NCI-H2171 (cell line): ENCODE measurements at places on chromosomes 1 and 21.
A peak's percentile ranks its signal among the peaks of the same experiment; 100 is the strongest.

DNA sequence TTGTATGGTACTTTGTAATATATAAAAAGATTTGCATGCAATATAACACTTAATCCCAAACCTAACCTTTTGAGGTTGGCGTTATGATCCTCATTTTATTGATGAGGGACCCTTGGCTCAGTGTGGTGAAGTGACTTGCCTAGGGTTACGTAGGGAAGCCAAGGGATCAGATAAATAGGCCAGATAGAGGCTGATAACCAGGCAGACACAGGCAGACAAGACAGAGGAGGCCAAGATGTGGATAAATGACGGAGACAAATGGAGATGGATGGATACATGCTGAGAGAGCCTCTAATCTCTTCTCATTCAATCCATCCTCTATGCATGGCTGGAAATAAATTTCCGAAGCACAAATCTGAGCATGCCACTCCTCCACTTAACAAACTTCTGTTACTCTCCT, 136.9 kb upstream of the SPATA6 start:
- no peak for DNase-seq

- DNase-seq: no peak
Observed at GRCh38 chr1:194889310-194889709, 1702.9 kb upstream of the B3GALT2 start.

DNA sequence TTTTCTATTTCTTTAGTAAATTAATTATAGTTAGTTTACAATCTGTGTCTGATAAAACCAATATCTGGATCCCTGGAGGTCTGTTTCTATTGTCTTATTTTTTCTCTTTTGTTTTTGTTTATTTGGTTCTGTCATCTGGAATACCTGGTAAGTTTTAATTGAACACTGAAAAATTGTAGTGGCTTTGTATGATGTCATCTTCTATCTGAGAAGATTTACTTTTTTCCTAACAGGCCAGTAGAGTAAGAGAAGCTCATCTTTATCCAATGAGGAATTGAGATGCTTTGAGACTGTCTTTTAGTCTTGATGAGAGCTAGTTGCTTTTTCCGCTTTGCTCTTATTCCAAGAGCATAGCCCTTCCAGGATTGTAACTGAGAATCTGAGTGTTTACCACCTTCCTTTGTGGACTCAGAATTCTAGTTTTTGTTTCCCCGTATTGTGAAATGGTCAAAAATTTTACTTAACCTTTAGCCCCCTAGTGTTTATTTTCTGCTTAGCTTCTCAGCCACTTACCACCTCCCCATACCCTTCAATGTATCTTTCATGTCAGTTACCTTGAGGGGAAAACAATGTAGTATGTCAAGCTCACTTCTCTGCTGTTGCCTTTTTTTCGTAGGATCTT, 25.0 kb downstream of the PTGFRN start:
- no peak for DNase-seq

DNA sequence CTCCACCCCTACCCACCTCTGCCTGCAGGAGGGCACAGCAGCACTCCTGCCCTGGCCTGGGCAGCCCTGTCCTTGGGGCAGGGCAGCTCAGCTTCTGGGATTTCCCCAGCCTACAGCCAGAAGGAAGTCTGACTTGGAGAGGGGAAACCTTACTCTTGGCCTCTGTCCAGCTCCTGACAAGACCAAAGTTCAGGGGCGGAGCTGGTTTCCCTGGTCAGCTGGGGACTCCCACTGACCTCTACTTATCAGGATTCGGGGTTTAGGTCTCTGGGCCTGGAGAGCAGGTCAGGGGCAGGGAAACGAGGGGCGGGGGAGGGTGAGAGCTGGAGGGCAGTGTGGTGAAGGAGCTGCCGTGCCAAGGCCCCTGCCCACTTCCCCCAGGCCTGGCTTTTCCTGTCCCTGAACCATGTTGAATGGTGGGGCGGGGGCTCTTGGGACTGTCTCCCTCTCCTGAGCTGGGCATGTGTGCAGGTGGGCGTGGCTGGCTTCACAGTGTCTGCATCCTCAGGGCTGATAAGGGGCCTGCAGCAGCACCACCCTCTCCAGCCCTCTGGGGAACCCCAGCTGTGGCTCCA, 16.8 kb upstream of the ETV3 start:
- DNase-seq: no peak

DNA sequence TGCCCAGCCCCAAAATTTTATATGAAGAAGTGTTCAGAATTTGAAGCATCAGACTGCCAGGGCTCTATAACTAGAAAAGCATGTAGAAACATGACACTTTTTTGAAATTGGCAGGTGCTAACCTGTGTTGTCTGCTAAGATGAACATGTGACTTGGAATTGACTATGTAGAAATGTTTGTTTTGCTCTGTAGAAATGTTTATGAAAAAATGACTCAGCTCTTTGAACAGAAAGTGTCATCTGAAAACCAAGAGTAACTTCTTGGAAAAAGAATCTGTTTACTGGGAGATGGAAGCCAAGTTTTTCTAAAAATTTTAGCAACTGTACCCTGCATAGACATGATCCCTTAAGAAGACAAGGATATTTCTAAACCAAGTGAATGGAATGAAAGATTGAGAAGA, 59.2 kb downstream of the LHX9 start:
- no peak for DNase-seq

GRCh38 chr1:24155011-24155782, 12.3 kb upstream of the IL22RA1 start:
- DNase-seq: no peak

GRCh38 chr1:16219968-16220500, 7.6 kb upstream of the ARHGEF19 start:
- no peak for DNase-seq

- DNase-seq: no peak
Observed at GRCh38 chr21:36454706-36455105, 25.2 kb downstream of the CLDN14 start.

- no peak for DNase-seq
Observed at GRCh38 chr1:101259744-101260148, 22.9 kb downstream of the S1PR1 start.

GRCh38 chr1:17405898-17406759, 33.3 kb downstream of the RCC2 start:
- DNase-seq: peak; percentile 42

DNA sequence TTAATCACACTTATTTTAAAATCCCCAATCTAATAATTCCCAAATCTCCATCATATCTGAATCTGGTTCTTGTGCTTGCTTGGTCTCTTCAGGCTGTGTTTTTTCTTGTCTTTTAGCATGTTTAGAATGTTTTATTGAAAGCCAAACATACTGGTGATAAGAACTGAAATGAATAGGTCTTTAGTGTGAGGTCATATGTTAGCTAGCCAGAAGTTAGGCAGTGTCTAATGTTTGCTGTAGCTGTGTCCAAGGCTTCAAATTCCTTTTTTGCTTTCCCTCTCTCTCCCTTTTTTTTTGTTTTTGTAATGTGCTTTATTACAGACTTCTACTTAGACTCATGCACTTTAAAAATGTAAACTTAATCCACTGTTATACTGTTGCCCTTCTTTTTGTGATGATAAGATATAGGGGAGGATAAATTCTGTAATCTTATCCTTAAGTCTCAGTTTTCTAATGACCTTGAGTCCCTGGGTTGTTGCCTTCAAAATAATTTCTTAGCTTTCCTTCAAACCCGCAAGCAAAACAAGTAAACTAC, 725.1 kb downstream of the BRINP3 start:
- DNase-seq: no peak

DNA sequence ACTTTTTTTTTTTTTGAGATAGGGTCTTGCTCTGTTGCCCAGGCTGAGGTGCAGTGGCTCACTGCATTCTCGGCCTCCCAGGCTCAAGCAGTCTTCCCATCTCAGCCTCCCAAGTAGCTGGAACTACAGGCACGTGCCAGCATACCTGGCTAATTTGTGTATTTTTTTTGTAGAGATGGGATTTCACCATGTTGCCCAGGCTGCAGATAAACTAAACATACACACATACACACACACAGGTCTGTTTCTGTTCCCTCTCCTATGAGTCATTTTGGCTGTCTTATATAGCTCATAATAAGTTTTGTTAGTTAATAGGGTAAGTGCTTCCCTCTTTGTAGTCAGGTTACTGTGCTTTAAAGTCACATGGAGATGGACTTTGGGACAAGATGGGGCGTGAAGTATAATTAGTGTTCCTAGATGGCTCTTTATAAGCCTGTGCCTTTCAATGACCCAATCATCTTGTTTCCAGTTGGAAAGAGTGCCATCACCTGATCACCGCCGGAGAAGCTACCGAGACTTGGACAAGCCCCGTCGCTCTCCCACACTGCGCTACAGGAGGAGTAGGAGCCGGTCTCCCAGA, 9.1 kb downstream of the PRPF38A start:
- no peak for DNase-seq

- no peak for DNase-seq
Observed at GRCh38 chr1:150148837-150149270, 862 bp upstream of the PLEKHO1 start.

DNA sequence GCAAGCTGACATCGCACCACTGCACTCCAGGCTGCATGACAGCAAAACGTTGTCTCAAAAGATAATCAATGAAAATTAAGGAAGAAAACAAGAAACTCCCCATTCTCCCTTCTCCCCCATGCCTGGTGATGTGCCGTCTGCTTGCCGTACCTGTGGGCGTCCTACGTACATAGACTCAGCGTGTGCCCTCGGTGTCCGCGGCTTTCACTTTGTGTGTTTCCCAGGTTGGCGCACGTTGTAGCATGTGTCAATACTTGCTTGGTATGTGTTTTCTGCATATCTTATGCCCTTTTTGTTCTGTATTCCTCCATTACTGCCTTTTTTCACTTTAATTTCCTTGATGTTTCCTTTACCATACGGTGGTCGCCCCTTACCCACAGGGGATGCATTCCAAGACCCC, 53.8 kb downstream of the PCNT start:
- no peak for DNase-seq

GRCh38 chr1:92362970-92363369, 64.1 kb downstream of the RPAP2 start:
- no peak for DNase-seq

DNA sequence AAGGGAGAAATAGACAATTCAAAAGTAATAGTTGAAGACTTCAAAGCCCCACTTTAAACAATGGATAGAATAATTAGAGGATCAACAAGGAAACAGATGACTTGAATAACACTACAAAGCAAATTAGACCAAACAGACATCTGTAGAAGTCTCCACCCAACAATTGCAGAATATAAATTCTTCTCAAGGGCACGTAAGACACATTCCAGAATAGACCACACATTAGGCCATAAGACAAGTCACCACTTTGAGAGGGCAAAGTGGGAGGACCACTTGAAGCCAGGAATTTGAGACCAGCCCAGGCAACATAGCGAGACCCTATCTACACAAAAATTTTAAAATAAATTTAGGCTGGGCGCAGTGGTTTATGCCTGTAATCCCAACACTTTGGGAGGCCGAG, 20.5 kb upstream of the RNF186 start:
- DNase-seq: no peak

DNA sequence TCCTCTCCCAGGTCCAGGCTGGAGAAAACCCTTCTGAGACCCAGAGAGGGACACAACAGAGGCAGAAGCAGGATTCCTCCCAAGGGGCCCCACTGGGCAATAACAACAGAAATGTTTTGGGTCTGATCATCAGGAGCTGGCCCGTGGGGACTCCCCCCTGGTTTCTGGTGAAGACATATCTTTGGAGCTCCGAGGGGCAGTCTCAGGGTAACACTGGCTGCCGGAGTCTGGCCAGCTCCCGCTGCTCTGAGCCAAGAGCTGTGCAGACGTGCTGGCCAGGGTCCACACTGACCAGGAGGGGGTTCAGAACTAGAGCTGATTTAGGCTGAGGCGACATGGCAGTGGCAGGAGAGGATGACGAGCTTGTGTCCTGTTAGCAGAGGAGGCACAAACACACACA, 13.1 kb downstream of the ECE1 start:
- no peak for DNase-seq

DNA sequence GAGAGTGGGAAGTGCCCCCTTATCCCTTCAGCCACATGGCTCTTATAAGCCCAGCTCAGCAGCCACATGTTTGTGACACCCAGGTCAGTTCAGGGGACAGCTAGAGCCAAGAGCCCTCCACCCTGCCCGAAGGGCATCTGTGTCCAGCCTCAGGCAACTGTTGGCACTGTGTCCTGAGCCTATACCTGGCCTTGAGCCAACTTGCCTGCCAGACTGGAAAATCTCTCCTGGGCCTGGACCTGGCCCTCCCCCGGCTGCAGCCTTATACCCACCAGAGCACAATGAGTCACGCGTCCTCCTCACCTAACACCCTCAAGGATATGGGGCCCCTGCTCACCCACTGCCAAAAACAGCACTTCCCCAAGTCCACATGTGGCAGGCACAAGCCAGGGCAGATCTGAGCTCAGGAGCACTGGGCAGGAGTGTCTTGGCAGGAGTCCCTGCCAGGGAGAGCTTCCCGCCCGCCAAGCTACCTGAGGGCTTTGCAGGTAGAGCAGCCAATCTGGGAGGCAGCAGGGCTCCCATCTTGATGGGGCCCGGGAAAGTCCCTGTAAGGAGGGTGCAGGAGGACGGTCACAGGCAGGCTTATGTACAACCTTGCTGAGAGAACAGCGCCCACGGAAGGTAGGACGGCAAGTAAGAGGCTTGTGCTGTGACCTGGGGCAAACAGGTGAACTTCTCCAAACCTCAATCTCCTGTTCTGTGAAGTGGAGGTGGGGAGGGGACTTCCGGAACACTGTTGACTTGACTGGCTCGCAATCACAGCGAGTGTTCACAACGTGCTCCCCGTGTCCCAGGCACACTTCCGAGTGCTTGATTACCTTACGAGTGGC, 19.8 kb upstream of the HSPG2 start:
- no peak for DNase-seq

- DNase-seq: no peak
Observed at GRCh38 chr21:26408511-26408910, 164.6 kb downstream of the CYYR1 start.

DNA sequence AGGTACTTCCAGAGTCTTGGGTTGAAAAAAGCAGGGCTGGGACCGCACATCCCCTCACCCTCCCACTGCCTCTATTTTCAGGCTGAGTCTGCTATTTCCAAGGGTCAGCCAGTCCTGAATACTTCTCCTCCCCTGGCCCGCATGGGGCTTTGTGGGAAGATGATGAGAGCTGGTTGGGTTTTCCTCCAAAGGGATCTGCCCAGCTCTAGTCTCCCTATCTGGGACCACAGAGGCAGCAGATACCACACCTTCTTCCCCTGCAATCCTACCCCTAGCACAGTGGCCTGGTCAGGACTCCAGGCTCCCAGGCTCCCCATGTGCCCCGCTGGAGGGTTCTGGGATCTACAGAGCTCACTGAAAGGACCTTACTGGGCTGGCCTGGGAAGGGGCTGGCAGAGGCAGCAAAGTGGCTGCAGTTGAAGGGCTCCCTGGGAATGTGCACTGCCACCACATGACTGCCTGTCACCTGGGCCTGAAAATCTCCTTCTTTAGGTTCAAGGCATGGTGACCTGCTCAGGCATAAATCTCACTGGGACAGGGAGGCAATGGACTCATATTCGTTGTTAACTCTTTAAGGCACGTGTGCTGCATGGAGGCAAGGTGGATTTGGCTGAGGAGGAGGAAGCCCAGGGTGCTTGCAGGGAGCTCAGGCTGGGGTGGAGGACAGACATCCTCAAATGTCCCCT, 13.1 kb downstream of the CACNA1S start:
- DNase-seq: no peak

- no peak for DNase-seq
Observed at GRCh38 chr1:10415211-10415930, 14.9 kb upstream of the CENPS start.
